ENCODE measurements at places on chromosomes 7 and 10. TPM values are rescaled to one million over a fixed set of nuclear protein-coding genes. Genes with fewer than 3 reads are reported as not detected.
A peak's percentile ranks its signal among the peaks of the same experiment; 100 is the strongest.

GRCh38 chr7:141262101-141263090 lies 188.5 kb downstream of the TMEM178B start:
- DNase-seq = no peak

DNA sequence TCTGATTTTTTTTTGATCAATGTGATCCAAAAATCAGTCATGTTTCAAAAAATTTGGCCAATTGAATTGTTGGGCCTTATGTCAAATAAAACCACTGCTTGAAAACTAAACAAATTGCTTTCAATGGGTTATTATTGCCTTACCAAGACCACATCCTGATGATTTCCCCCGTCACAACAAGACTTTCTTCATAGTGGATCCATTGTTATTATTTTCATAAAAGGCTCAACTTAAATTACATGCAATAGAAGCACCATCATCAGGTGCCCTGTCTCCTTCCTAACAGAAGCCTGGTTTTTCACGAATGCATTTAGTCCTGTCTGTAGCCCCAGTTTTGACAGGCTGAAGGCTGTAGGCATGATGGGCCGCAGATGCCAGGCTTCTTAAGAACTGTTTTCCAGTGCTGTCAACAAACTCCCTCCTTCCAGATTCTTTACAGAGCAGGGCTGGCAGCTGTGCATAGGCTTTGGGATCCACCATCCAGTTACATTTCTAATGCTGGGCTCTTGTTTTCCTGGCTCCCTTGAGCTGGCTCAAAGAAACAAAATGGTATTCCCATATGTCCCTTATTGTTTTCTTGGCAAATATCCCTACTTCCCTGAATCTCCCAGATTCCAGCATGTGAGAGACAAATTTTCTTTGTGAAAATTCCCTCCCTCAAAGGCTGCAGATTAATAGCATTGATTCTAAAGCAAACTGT lies 302.0 kb downstream of the TWIST1 start:
- DNase-seq = no peak

GRCh38 chr7:157210682-157211081 lies 72.0 kb downstream of the UBE3C start:
- DNase-seq = no peak

GRCh38 chr7:70301673-70302185 lies 703.5 kb downstream of the AUTS2 start:
- DNase-seq = no peak

- DNase-seq = peak; percentile 38
Measured at GRCh38 chr10:1737222-1738061, at the start of gene ADARB2. TSS of gene ADARB2 (minus strand) at chr10:1737525.

DNA sequence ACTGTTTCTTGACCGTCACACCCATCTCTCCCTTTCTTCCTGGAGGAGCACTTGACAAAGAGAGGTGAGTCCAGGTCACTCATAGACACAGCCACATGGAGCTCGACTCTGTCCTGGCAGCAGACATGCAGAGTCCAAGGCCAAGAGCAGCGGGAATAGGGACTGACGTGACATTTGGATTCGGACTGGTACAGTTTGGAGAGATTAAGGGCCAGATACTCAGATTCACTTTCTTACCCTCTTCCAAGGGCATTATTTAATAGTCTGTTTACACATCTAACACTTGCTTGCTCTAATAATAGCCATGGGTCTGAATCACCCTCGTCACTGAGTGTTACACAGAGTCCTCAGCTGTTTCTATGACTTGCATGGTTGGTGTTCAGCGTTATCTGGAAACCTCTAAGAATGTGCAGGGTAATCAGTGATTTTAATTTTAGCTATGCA lies 39.2 kb upstream of the OTUD1 start:
- DNase-seq = peak; percentile 54

PDAP1 gene
- 97.2 TPM for total RNA-seq

LRGUK gene
- 0.20 TPM for total RNA-seq

FZD1 gene
- 12.1 TPM for total RNA-seq

ACTL6B gene
- not detected for total RNA-seq

TAS2R4 gene
- total RNA-seq = 0.20 TPM

ANKRD26 gene
- total RNA-seq = 12.3 TPM

SRRM3 gene
- 17.2 TPM for total RNA-seq

PSAP gene
- total RNA-seq = 1,798 TPM

Data from left ventricle myocardium superior (tissue), 1 donor.